ENCODE measurements at places on chromosomes 12 and 14. TPM values are rescaled to one million over a fixed set of nuclear protein-coding genes. Genes with fewer than 3 reads are reported as not detected.
A peak's percentile ranks its signal among the peaks of the same experiment; 100 is the strongest.

Gene SAMD15
- 0.86 TPM for total RNA-seq

Gene SDSL
- 21.1 TPM for total RNA-seq

Gene CLMN
- 17.9 TPM for total RNA-seq

Gene SPIC
- not detected for total RNA-seq

Gene DIO2
- total RNA-seq, result 0.26 TPM

Gene TAS2R8
- not detected for total RNA-seq

Gene OR11H7
- total RNA-seq, result not detected

- peaks cover 18% of the 10 kb centered on the region for H3K27me3 ChIP-seq
Measured at GRCh38 chr12:3045989-3046388, 31.2 kb upstream of the TSPAN9 start.

DNA sequence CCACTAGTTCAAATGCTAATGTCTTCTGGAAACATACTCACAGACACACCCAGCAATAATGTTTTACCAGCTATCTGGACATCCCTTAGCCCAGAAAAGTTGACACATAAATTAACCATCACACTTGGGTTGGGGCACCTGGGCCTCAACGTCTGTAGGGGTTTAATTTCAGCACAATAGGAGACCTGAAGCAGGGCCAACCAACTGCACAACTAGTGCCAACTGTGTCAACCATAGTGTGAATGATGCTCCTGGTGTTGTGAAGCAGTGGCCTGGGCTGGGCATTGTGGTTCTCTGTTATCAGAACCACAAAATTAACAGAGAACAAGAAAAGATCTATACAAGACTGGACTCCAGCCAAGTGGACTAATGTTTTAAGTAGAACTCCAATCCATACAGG lies 106.7 kb upstream of the PPM1H start:
- DNase-seq, result no peak
- H3K27ac ChIP-seq, result no peak overlapping the region
- no peaks in the 10 kb centered on the region for H3K36me3 ChIP-seq
- peaks cover 8% of the 10 kb centered on the region for H3K4me1 ChIP-seq

DNA sequence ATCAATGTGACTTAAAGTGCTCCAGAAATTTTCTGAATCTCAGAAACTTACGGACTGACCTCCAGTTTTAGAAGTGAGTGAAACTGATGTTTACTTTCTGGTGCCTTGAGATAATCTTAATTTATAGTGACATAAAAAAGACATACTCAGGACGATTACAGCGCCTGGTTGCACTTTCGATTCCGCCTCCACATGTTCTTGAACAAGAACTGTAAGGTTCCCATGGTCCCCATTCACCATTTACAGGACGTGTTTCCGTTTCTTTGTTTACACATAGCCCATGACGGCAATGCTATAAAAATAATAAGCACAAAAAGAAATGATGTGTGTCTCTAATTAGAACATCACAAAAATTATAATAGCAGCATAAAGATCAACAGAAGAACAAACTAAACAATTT lies 98.2 kb downstream of the ADAMTS20 start:
- H3K27ac ChIP-seq, result no peak overlapping the region
- no peaks in the 10 kb centered on the region for H3K4me1 ChIP-seq
- no peaks in the 10 kb centered on the region for H3K36me3 ChIP-seq
- DNase-seq, result no peak
- peaks cover 6% of the 10 kb centered on the region for H3K27me3 ChIP-seq

DNA sequence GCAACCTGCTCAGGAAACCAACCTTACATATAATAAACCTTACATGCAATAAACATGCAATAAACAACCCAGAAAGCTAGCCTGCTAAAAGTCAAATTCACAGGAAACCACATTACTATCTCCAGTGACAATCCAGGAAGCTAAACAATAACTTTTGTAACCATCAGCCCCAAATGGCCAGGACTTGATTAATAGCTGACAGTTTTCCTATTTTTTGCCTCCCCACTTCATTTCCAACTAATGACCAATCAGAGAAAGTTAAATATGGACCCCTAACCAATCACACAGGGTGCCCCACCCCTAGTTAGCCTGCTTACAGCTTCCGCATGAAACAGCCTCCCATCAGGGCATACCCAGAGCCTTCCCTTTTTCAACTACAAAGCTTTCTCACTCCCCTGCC lies 152.2 kb upstream of the LMNTD1 start:
- no peak overlapping the region for H3K27ac ChIP-seq
- H3K36me3 ChIP-seq, result peaks cover 11% of the 10 kb centered on the region
- DNase-seq, result no peak
- H3K4me1 ChIP-seq, result peaks cover 8% of the 10 kb centered on the region

DNA sequence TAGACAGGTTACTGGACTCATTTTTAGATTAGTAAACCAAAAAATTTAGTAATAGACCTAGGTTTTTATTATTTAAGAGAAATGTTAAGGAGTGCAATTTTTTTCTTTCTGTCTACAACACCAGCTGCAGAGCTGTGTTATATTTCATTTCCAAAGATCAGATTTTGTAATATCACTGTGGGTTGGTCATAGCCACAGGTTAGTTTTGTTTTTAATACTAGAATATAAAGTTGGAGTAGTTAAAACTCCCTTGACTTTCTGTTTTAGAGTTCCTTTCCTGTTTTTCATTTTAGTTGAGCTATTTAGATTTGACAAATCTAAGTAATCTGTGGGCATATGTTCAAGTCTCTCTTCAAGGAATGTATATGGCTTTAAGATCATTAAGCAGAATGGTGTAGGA lies 30.7 kb upstream of the GARIN2 start:
- no peaks in the 10 kb centered on the region for H3K36me3 ChIP-seq
- H3K4me1 ChIP-seq, result no peaks in the 10 kb centered on the region
- H3K27ac ChIP-seq, result no peak overlapping the region
- H3K27me3 ChIP-seq, result no peaks in the 10 kb centered on the region

- H3K4me3 ChIP-seq, result peak overlapping the region; percentile 66
- no peaks in the 10 kb centered on the region for H3K27me3 ChIP-seq
- DNase-seq, result peak; percentile 74
- peak overlapping the region; percentile 74 for H3K27ac ChIP-seq
- no peaks in the 10 kb centered on the region for H3K36me3 ChIP-seq
Measured at GRCh38 chr12:42130672-42131402, 13.8 kb downstream of the GXYLT1 start.

- H3K4me3 ChIP-seq, result no peak overlapping the region
- no peak for DNase-seq
- no peaks in the 10 kb centered on the region for H3K4me1 ChIP-seq
- no peaks in the 10 kb centered on the region for H3K36me3 ChIP-seq
- H3K27ac ChIP-seq, result no peak overlapping the region
Measured at GRCh38 chr12:66653796-66654195, 25.1 kb downstream of the GRIP1 start.

- H3K27me3 ChIP-seq, result peaks cover 20% of the 10 kb centered on the region
- H3K4me3 ChIP-seq, result no peak overlapping the region
- H3K4me1 ChIP-seq, result no peaks in the 10 kb centered on the region
Measured at GRCh38 chr14:104149617-104150135, 11.3 kb downstream of the KIF26A start.

- no peaks in the 10 kb centered on the region for H3K36me3 ChIP-seq
- peaks cover 24% of the 10 kb centered on the region for H3K27me3 ChIP-seq
Measured at GRCh38 chr12:132477017-132477702, 12.8 kb upstream of the FBRSL1 start.

DNA sequence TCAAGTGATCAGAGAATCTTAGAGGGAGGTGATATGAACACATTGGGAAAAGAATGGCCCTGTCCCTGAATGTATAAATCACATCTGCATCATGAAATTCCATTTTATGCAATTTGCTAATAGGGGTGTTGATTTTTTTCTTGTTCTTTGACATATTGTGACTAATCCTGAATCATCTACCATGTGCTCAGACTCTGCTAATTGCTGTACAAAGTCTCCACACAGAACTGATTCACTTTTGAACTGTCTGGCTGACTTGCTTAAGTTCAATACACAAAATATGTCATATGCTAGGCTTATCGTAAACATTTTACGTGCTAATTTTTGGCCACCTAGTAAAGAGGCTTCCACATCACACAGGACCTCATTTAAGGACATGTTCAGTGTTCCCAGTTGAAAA lies 2.6 kb downstream of the TMEM132D start:
- no peak overlapping the region for H3K27ac ChIP-seq
- H3K27me3 ChIP-seq, result no peaks in the 10 kb centered on the region
- no peaks in the 10 kb centered on the region for H3K36me3 ChIP-seq
- H3K4me1 ChIP-seq, result no peaks in the 10 kb centered on the region

- no peaks in the 10 kb centered on the region for H3K36me3 ChIP-seq
- H3K4me1 ChIP-seq, result peaks cover 6% of the 10 kb centered on the region
- peak overlapping the region; percentile 85 for H3K4me3 ChIP-seq
- no peak overlapping the region for H3K27ac ChIP-seq
Measured at GRCh38 chr12:82688596-82688995, 1.9 kb downstream of the TMTC2 start.

GRCh38 chr12:56161690-56162351 lies 3.7 kb downstream of the MYL6 start:
- H3K4me3 ChIP-seq, result peak overlapping the region; percentile 97
- peak overlapping the region; percentile 29 for H3K27ac ChIP-seq
- H3K36me3 ChIP-seq, result peaks cover 90% of the 10 kb centered on the region

DNA sequence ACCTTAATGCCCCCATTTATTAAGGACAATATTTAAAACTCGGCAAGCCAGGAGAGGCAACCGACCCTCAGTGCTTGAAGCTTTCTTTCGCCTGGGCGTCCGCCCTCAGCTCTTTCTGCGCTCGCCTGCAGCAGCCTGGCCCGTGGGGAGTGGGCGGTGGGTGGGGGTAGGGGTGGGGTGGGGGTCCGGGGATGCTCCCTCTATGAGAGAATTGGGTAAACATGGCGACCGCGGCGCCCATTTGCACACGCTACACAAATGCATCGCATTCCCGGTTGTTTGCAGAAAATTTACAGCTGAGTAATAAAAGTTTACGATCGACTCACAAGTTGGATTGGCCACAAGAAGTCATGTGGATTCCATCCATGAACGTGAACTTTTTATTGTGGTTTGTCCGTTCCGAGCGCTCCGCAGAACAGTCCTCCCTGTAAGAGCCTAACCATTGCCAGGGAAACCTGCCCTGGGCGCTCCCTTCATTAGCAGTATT lies 7.7 kb downstream of the HOXC8 start:
- DNase-seq, result peak; percentile 77
- H3K36me3 ChIP-seq, result no peaks in the 10 kb centered on the region
- H3K4me1 ChIP-seq, result peaks cover 18% of the 10 kb centered on the region
- peak overlapping the region; percentile 98 for H3K4me3 ChIP-seq
- H3K27ac ChIP-seq, result peak overlapping the region; percentile 98
- no peaks in the 10 kb centered on the region for H3K27me3 ChIP-seq
